ENCODE measurements at places on chromosomes 5 and 9.

DNA sequence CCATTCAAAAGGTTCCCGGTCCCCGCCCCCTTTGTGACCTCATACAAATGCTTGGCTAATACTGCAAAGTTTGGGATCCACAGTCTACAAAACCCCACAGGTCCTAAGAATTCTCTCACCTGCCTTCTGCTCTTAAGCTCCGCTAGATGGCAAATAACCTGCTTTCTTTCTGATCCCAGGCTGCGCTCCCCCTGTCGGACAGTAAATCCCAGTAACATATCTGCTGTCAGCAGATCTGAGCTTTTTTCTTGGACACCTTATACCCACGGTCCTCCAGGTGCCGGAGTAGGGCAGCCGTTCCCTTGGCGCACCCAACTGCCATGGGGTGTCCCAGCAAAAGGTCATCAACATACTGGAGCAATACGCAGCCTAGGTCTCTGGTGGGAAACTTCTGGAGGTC lies 39.0 kb upstream of the PPP1R26 start:
- DNase-seq = no peak

DNA sequence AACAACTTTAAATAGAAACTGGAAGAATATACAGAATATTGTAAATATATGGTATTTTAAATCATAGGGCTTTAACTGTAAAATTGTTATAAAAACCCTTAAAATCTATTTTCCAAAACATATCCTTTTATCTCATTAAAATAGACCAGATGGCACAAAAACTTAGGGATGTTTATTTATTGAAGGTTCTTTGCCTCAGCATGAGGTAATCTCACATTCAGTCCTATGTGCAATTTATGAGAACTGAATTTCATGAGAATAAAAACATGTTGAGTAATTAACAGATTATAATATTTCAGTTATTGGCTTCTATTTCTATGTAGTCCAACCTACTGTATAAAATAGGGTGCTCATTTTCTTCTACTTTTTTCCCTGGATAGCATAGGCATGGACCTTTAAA lies 329.2 kb upstream of the PRR16 start:
- DNase-seq = no peak

DNA sequence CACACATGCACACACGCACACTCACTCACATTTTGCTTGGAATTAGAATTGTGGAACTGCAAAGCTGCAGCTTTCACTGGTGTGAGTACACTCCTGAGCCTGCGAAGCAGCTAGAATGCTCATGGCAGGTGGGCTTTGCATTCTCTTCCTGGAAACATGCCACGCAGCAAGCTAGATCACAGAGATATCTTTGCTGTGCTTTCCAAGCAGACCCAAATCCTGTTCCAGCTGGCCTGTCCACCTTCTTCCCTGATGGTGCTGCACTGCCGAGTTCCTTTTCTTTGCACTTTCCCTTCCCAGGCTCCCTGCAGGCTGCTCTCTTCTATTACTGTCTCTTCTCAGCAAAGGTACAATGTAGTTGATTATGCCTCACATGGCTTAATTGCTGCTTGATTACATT lies 92.7 kb upstream of the CKMT2 start:
- no peak for DNase-seq

DNA sequence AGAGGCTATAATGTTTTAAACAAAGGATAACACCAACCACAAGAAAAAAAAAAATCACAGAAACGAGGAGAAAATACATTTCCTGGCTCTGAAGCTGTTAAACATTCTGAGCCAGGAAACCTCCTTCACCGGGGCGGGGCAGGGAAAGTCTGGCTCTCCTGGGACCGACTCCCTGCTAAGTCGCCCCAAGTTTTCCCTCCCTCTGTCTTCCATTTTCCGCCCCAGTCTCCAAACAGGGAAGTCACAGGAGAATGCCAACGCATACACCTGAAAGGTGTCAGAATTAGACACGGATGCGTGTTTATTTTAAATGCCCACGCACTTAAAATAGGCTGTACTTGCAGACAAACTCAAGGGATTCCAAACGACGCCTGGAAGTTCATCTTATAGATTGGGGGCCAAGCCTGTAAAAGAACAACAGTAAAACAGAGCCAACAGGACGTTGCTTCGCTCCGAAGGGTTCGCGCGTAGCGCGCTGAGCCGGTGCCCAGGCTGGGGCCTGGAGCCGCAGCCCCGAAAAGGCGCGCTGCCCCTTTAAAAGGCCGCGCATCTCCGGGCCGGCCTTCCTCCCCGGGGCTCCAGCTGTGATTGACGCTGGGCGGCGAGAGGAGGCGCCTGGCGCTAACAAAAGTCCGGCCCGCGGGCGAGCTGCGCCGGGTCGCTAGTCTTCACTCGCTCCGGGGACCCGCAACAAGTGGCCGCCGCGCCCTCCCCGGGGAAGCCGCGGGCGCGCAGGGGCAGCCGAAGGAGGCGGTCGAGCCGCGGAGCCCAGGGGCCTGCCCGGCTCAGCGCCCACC lies at the start of gene FBXL7:
FBXL7 (plus strand) TSS at position 653 of the 797 bp plus-strand sequence.
- no peak for DNase-seq

DNA sequence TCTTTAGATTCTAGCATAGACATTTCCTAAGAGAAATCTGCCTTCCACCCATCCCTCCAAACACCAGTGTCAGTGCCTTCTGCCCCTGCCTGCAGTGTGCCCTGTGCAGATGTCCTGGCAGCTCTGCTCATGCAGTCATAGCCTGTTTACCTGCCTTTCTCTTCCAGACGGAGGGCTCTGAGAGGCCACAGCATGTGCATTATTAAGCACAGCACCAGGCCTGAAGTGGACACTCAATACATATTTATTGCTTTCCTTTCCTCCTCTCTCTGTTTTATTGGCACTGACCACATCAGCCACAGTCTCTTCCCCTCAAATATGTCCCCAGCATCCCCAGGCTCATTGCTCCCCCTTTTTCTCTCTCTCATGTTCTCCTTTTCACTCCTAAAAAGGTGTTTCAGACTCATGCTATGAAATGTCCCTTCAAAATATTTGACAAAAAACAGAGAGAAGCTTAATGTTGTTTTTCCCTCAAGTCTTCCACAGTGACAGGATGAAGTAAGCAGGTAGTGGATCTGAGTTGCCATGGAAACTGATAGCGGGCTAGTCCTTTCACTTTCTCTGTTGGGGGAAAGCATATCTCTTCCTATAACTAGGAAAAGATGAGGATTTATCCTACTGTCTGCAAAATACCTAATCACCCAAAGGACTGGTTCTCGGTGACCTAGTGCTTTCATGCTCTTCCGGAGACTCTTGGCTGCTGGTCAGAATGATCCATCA lies 100.9 kb downstream of the ATP10B start:
- no peak for DNase-seq

DNA sequence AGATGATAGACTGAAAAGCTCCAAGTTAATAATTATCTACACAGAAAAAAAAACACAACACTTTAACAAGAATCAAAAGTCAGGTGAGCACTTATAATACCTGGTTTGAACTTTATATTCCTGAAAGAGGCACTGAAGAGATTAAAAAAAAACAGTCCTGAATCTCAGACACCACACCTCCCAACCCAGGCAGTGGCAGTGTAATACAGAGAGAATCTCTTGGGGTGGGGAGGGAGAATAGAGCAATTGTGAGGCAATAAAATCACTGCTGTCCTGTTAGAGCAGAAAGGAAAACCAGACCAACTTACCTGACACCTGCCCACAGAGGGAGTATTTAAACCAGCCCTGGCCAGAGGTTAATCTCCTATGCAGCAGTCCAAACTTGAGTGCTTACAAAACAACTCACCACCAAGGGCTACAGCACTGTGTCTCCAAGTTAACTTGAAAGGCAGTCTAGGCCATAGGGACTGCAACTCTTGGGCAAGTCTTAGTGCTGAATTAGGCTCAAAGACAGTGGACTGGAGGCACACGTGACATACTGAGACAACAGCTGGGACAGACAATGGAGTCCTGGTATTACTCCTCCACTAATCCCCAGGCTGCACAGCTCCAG lies 54.2 kb downstream of the SLCO4C1 start:
- no peak for DNase-seq

DNA sequence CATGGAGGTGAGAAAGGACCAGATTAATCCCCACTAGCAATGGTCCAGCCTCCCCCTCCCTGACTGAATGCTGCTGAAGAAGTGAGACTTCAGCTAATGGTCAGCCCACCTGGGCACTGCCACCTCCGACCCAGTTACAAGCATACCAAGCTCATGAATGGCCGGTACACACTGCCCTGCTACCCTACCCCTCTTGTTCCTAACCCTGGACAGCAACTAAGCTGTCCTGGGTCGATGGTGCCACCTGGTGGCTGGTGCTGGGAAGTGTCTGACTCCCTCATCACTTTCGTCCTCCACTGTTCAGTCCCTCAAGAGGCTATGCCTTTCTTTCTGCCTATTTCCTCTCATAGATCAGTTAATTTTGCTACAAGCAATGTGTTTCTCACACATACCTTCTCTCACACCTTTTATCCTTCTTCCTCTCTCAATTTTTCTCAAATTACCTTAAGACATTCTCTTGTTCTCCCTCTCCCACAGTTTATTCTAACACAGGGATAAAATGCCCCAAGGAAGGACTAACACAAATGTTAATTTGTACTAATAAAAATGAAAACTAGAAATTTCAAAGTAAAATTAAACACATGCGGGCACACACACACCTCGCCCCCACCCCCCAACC lies 42.4 kb downstream of the PAX5 start:
- no peak for DNase-seq

GRCh38 chr5:157971571-157972216 lies 112.7 kb upstream of the CLINT1 start:
- DNase-seq = no peak

- no peak for DNase-seq
These were observed 68.4 kb downstream of the RAD23B start for GRCh38 chr9:107351382-107352045.

- DNase-seq = no peak
These were observed 30.9 kb downstream of the NTNG2 start for GRCh38 chr9:132192728-132193127.

DNA sequence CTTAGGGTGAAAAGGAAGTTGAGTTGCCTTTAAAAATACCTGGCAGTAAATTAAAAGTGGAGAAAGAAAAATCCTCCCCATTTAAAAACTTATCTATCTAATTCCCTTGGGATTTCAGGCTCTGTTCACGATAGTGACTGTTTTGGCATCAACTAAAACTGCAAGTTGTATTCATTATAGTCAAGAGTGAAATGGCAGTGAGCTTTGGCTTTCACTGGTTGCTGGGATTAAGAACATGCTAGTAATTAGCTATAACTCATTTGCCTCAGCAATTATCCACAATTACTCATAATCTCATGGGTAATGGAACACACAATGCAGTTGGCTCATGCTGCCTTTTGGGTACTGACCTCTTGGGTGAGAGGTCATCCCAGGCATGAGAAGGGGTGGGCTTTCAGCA lies 250.1 kb downstream of the GAS1 start:
- no peak for DNase-seq

- no peak for DNase-seq
These were observed 36.7 kb downstream of the MTREX start for GRCh38 chr5:55344392-55344992.

DNA sequence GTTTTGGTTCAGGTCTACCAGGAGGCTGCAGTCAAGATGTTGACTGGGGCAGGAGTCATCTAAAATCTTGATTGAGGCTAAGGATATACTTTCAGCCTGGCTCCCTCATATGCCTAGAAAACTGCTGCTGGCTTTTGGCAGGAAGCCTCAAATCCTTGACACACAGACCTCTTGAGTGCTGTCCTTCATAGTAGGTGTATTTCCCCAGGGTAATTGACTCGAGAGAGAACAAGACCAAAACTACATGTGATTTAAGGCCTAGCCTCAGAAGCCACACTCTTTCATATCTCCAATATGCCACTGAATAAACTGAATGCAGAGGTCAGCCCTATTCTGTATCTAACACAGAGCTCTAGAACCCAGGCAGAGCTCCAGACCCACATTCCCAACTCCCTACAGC lies 402.3 kb upstream of the ADAMTS16 start:
- DNase-seq = no peak

DNA sequence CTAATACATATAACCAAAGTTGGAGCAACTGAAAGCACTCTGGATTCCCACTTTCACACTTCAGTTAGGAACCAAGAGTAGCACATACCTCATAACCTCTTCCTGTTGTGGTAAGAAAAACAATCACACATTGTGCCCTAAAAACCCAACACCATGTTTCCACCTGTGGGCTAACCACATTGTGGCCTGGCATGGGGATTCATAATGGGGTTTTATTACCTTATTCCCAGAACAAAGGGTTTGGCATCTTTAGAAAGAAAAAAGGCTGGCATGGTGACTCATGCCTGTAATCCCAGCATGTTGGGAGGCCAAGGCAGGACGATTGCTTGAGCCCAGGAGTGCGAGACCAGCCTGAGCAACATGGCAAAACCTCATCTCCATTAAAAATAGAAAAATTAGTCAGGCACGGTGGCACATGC lies 60.6 kb downstream of the HSD17B3 start:
- no peak for DNase-seq

DNA sequence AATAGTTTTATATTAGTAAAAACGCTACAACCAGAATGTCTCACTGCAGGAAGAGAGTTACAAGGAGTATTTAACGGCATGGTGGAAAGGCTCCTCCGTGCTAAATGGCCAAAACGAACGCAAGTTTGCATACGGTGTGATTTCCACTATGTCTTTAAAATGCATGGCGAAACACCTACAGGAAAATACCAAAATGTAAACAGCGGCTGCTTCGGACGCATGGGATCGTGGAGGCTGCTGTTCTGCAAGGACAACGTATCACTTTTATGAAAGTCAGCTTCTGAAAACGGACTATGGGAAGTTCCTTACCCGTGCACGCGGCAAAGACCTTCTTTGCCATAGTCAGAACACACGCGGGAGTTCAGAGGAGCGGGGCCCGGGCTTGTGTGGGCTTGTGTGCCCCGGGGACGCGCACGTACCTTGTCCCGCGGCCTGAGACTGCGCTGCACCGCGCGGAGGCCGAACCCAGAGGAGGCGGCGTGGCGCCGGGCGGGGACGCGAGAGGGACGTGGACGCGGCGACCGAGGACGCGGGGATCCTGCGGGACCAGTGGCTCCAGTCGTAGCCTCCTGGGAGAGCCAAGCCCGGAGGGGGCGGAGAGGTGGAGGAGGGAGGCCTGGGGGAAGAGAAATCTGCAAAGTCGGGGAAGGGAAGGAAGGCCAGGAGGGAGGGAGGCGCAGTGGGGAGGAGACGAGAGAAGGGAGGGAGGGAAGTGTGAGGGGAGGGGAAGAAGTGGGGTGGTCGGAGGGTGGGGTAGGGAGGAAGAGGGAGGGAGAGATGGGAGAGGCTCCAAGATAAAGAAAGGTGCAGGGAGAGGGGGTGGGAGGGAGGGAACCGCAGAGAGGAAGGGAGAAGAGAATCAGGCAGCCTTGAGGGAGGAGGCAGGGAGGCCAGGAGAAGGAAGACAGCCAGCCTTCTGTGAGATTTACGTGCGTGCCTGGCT lies at the start of gene CMBL:
CMBL (minus strand) TSS at position 697 of the 943 bp plus-strand sequence. CDS start 17,140 bp downstream, outside the sequence.
- DNase-seq = no peak

GRCh38 chr5:32508806-32509805 lies 64.6 kb upstream of the ZFR start:
- no peak for DNase-seq

- no peak for DNase-seq
These were observed 408.3 kb upstream of the RGMB start for GRCh38 chr5:98365126-98365525.

DNA sequence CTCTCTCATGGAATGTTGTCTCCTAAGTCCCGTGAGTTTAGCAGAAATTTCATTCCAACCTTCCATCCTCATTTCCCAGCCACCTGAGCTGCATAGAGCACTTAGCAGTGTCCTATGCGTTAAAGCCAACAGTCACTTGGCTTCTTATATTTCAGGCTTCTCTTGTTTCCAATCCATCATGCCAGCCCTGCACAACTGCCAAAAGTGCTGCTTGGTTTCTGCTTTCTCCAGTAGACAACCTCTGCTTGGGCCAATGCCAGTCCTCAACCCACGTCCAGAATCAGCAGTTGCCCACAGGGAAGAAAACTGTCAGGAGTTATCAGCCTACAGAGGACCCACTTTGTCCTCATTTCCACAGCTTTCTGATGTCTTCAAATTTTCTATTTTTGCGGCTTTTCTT lies 42.5 kb downstream of the KCNIP1 start:
- DNase-seq = no peak

Data from cortex of kidney (tissue), 1 donor.